ENCODE measurements at places on chromosomes 5 and 9. TPM values are rescaled to one million over a fixed set of nuclear protein-coding genes. Genes with fewer than 3 reads are reported as not detected.

The EFNA5 gene
- 8.8 TPM for total RNA-seq

The PCDHGA11 gene
- total RNA-seq = 10.8 TPM

The PIK3R1 gene
- total RNA-seq = 37.1 TPM

The PCDHB16 gene
- 10.9 TPM for total RNA-seq

The SV2C gene
- total RNA-seq = 0.15 TPM

The WNT8A gene
- 0.69 TPM for total RNA-seq

The NFIB gene
- 120 TPM for total RNA-seq

GRCh38 chr5:147348451-147348850, 113.6 kb downstream of the STK32A start:
- no peaks in the 10 kb centered on the region for H3K36me3 ChIP-seq
- H3K27me3 ChIP-seq = no peaks in the 10 kb centered on the region
- H3K4me1 ChIP-seq = no peaks in the 10 kb centered on the region
- DNase-seq = no peak
- no peak overlapping the region for H3K4me3 ChIP-seq

- no peak for DNase-seq
- H3K36me3 ChIP-seq = no peaks in the 10 kb centered on the region
- H3K27ac ChIP-seq = no peak overlapping the region
- H3K4me3 ChIP-seq = no peak overlapping the region
- H3K27me3 ChIP-seq = no peaks in the 10 kb centered on the region
- peaks cover 5% of the 10 kb centered on the region for H3K4me1 ChIP-seq
Observed at GRCh38 chr5:134247428-134248224, 21.8 kb upstream of the PPP2CA start.

GRCh38 chr9:18194316-18194715, 279.6 kb upstream of the ADAMTSL1 start:
- no peak overlapping the region for H3K27ac ChIP-seq
- H3K4me1 ChIP-seq = no peaks in the 10 kb centered on the region
- DNase-seq = no peak

- H3K4me3 ChIP-seq = no peak overlapping the region
- no peak for DNase-seq
- H3K27ac ChIP-seq = no peak overlapping the region
- H3K27me3 ChIP-seq = peaks cover 6% of the 10 kb centered on the region
- H3K36me3 ChIP-seq = no peaks in the 10 kb centered on the region
Observed at GRCh38 chr5:61638476-61638875, 306.4 kb downstream of the ZSWIM6 start.

GRCh38 chr9:15103290-15103689, 193.1 kb upstream of the FREM1 start:
- no peaks in the 10 kb centered on the region for H3K27me3 ChIP-seq
- no peak overlapping the region for H3K4me3 ChIP-seq
- H3K36me3 ChIP-seq = no peaks in the 10 kb centered on the region
- H3K27ac ChIP-seq = no peak overlapping the region
- H3K4me1 ChIP-seq = no peaks in the 10 kb centered on the region

GRCh38 chr5:121315786-121316185, 535.9 kb upstream of the FTMT start:
- no peak for DNase-seq
- H3K4me3 ChIP-seq = no peak overlapping the region
- no peaks in the 10 kb centered on the region for H3K27me3 ChIP-seq
- peaks cover 6% of the 10 kb centered on the region for H3K4me1 ChIP-seq

DNA sequence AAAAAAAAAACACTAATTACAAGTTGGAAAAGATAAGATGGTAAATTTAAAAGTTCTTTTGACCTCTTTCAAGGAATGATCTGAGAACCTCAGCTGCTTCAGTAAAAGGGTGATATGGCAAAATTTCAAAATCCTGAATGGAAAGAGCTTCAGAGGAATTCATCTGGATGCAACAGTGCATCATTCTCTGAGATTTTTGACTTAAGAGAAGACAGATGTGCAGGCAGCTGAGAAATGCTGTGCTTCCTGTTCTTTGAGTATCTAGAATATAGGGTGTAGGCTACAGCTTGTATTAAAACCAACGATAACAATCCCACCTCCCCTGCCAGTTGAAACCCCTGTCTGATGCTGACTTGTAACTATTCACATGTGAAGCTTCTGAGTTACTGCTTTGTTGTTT, 6.2 kb downstream of the FRMPD1 start:
- no peaks in the 10 kb centered on the region for H3K36me3 ChIP-seq
- H3K4me3 ChIP-seq = no peak overlapping the region

- no peaks in the 10 kb centered on the region for H3K4me1 ChIP-seq
- H3K27me3 ChIP-seq = peaks cover 7% of the 10 kb centered on the region
- H3K36me3 ChIP-seq = peaks cover 19% of the 10 kb centered on the region
Observed at GRCh38 chr5:12794476-12795332, 890.5 kb upstream of the CTNND2 start.

GRCh38 chr5:37662789-37663485, 176.9 kb downstream of the GDNF start:
- H3K4me1 ChIP-seq = peaks cover 41% of the 10 kb centered on the region
- peak overlapping the region; percentile 61 for H3K27ac ChIP-seq
- H3K36me3 ChIP-seq = no peaks in the 10 kb centered on the region
- no peak overlapping the region for H3K4me3 ChIP-seq
- DNase-seq = no peak

DNA sequence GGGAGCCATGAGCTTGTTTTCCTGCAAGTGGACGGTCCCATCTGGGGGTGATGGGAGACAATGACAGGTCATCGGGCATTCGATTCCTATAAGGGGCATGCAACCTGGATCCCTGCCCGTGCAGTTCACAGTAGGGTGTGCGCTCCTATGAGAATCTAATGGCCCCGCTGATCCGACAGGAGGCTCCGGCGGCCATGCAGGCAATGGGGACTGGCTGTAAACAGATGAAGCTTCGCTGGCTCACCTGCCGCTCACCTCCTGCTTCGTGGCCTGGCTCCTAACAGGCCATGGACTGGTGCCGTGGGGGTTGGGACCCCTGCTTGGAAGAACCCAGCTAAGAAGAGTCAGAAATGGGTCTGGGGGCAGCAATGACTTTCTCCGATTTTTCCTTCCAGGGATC, 21.0 kb downstream of the PAEP start:
- H3K36me3 ChIP-seq = peaks cover 3% of the 10 kb centered on the region
- H3K27me3 ChIP-seq = no peaks in the 10 kb centered on the region
- peaks cover 6% of the 10 kb centered on the region for H3K4me1 ChIP-seq
- H3K27ac ChIP-seq = no peak overlapping the region
